8988T (cell line): ENCODE measurements at places on chromosomes 6 and 20.

DNA sequence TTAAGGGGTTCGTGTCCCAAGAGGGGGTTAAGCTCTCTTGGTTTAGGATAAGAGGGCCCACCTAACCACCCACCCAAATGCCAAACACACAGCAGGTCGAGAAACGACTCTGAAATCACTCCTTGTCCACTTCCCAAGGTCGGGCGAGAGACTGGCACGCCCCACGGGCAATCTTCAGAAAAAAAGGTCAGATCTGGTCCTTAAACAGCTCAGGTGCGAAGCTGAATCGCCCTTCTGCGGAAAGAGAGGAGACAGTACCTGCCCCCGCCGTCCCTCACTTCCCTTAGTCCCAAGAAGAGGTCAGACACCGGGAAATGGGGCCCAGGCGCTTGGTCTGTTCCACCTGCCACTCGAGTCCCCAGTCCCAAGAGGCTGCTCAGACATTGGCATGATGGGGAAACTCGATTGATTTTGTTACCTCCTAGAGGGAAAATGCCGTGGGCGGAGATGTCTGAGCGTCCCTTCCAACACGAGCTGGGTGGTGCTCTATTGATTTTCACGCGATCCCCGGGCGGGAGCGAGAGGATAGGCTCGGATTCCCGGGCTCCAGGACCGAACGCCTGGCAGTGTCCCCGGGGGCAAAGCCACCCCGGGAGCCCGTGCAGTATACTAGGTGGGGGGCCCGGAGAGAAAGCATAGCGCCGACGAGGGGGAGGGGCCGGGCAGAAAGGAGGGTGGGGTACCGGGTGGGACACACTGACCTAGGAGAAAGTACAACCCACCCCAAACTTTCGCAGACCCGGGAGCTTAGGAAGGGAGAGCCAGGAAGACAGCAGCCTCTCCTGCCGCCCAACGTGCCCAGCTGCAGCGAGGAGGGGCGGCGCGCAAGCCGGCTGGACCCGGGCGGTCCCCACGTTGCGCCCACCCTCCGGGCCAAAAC lies 1.1 kb upstream of the SAMD5 start:
- DNase-seq = peak; percentile 41

DNA sequence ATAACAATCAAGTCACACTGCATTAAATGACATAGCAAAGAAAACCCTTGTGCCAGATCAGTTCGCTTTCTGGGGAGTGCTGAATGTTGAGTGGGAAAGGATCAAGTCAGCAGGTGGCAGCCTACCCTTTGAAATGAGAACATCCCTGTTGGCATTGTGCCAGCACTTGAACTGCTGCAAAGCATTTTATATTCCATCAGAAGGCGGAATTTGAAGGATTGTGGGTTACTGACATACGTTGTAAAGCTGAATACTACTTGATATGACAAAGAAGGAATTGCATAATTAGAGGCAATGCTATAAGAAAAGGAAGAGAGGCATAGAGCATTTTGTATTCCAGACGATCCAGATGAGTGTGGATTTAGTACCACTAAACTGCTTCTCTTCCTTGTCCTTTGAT lies 26.5 kb downstream of the BCKDHB start:
- no peak for DNase-seq

DNA sequence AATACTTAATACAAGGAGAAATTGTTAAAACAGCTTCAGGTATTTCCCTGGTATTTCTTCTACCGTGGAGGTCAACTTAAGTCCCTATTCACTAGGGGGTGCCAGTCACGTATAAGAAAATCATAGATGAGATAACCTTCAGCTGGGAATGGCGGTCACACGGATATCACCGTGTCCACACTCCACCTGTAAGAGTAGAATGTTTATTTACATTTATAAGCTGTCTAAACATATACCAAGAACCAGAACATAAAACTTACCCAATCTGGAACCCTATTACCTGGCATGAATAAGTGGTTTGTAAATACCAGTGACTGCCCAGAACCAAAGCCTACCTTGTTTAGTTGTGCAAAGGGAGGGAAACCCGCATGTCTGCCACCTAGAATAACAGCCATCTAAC lies 1.9 kb upstream of the ELOVL4 start:
- peak; percentile 26 for DNase-seq

- no peak for DNase-seq
Measured at GRCh38 chr6:166419286-166419685, 36.5 kb upstream of the MPC1 start.

DNA sequence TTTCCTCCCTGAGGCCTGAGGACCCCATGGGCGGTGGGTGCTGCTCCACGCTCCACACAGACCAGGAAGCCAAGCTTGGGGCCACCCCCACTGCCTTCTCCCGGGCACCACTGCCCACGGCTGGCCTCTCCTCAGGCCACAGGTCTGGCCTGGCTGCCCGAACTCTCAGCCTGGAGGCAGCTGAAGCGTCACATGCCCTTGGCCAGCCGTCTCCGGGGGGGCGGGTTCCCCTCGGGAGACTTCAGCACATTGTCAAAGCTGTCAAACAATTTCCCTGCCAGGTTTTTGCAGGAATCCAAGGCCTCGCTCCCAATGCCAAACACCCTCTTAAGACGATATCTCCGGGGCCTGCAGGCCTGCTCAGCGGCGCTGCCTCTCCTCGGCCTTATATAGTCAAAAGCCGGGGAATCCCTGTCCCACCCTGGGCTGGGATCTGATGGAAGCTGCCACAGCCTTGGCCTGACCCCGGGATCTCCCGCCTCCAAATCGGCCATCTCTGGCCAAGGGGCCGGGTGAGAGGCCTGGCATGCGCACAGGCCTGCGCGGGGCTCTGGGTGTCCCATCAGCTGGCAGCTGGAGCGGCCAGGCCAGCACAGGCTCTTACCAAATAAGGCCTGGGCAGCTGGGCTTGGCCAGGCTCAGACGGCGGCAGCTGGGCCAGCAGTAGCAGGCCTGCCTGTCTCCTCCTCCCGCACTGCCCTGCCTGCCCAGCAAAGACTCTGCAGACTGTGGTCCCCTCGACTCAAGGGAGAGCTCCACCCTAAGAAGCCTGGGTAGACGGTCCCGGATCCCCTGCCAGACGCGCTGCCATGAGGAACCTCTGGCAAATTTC lies 49.7 kb downstream of the RBM38 start:
- no peak for DNase-seq

DNA sequence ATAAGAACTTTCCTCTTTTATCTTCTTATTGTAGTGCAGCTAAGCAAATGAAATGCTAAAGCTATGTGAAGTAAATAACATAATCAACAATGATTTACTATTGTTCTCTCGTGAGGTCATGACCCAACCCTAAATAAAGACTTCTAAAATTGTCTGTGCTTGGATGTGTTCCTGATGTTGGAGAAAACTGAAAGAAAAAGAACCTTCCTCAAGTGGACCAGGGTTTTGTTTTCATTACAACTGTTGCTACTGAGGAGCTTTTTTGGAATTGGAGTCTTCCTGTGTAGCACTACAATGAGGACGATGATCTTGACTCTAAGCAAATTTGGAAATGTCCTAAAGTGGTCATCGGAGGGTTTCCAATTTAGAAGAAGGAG lies 59.7 kb upstream of the SUPT3H start:
- DNase-seq = no peak
